AG04450 (cell line): ENCODE measurements at places on chromosomes 6 and 20.
A peak's percentile ranks its signal among the peaks of the same experiment; 100 is the strongest.

GRCh38 chr20:16615199-16615598 lies 42.0 kb upstream of the KIF16B start:
- DNase-seq = peak; percentile 93

DNA sequence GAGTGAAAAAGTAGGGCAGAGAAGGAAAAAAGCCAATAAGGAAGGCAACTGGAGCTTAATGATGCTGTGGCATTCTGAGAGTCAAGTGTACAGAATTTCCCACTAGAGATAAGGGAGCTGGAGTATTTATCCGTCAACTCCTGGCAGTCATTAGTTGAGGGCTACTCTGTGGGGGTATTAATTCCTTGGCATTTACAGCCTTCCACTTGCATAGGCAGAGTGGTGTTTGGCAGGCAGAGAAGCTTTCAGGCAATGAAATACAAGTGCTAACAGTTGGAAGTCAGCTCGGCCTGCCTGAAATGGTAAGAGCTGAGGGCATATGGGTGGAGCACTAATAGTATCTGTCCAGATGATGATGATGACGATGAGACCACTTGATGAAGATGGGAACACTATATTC lies 207.3 kb upstream of the FLRT3 start:
- no peak for DNase-seq

DNA sequence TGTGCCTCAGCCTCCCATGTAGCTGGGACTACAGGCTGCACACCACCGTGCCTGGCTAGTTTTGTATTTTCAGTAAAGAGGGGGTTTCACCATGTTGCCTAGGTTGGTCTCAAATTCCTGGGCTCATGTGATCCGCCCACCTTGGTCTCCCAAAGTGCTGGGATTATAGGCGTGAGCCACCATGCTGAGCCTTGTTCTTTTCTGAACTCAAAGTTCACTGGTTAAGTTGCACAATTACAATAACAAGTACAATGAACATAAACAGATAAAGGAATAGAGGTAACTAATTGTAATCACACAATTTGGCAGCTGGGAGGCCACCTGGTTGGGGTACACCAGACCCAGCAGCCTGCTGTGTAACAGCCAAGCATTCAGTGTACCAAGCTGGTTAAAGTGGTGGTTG lies 6.7 kb downstream of the NUDT3 start:
- DNase-seq = no peak

DNA sequence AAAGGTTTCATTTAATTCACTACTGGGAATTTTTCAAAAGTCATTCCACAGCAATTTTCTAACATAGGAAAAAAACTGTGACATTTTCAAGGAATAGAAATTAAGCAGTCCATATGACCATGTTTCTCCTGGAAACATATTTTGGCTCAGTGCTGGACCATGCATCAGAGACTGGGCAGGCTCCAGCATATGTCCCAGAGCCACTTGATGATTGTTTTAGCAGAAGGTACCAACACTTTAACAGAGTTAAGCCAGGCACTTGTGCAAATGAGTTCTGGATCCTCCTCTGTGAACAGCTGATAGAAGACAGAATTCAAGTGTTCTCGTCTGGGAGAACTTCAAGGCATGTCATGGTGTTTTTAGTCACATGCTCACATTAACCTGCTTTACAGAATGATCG lies 516.3 kb downstream of the COL12A1 start:
- DNase-seq = no peak

DNA sequence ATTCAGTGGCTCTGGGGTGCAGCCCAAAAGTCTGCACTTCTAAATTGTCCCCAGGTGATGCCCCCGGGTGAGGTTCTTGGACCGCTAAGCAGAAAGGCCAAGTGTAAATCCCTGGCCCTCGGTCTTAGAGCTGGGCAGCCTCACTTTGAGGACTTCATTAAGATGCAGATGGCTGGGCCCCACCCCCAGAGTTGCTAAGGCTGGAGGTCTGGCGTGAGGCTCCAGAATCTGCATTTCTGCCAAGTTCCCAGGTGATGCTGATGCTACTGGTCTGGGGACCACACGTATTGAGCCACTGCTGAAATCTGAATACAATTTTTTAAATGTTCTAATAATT lies 735 bp upstream of the SLC23A2 start:
- DNase-seq = no peak

DNA sequence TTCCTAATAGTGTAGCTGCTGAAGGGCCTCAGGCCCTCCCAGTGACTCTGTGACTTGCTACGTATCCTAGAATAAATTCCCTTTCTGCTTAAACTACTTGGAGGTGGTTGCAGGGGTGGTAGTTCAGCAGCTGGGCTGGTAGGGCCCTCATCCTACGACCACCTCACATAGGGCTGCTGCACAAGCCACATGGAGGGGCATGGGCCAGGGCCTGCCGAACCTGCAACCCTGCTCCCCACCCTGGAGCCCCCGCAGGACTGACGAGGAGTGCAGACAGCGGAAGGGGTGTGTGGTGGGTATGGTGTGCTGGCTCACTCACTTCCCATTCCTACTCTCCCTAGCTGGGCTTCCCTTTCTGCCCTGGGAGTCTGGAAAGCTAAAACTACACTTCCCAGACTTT lies 56.2 kb upstream of the MLN start:
- DNase-seq = no peak

- DNase-seq = peak; percentile 65
Observed at GRCh38 chr6:41723530-41724227, 11.7 kb downstream of the TFEB start.

GRCh38 chr6:135116571-135116970 lies 61.9 kb upstream of the HBS1L start:
- DNase-seq = no peak

DNA sequence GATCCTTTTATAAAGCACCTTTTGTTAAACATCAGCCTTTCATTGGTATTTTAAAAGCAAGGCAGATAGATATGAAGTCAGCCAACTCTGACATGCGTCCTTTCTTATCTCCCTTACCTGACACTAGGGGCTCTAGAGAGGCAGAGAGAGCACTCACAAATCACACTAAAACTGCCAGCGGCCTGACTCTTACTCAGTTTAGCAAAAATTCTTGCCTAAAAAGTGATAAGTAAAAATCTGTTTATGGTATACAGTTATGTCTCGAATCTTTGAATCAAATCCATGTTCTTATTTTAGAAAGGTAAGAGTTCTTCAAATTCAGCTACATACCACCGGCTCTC lies 10.4 kb upstream of the TDRD6 start:
- DNase-seq = no peak

GRCh38 chr6:155313602-155314091 lies 637 bp downstream of the TFB1M start:
- no peak for DNase-seq

- no peak for DNase-seq
Observed at GRCh38 chr6:79782792-79783580, 151.9 kb downstream of the SH3BGRL2 start.

- DNase-seq = no peak
Observed at GRCh38 chr20:2748551-2749342, 51.7 kb downstream of the CPXM1 start.

DNA sequence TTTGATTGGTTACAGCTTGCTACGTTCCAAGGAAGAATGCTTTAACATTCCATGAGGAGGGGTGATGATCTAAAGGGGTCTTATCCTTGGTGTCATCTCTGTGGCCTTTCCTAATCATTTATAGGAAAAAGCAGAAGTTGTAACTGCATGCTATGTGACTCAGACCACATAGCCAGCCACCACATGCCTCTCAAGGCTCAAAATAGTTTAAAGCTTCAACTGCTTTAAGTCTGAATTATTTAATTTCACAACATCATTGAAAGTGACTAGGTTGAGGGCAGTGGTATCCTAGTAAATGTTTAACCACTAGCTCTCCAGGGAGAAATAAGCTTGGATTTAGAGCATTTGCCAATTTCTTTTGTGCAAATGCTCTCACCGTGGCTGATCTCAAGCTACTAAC lies 29.7 kb downstream of the MC3R start:
- DNase-seq = no peak

GRCh38 chr6:150119173-150119572 lies 23.7 kb upstream of the PPP1R14C start:
- DNase-seq = no peak

- DNase-seq = no peak
Observed at GRCh38 chr20:6966721-6967120, 199.2 kb downstream of the BMP2 start.

DNA sequence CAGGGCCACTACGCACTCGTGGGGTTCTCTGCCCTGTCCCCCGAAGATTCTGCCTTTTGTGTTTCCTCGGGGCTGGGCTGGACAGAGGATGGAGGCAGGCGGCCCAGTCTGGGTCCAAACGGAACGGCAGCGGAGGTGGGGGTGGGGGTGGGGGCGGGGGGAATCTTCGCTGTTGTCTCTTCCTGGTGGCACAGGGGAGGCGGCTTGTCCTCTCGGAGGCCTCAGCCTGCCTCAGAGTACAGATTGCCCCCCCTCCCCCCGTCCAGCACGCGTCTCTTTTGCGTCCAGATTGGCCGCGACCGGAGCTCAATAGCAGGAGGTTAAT lies 1.4 kb upstream of the INSM1 start:
- DNase-seq = no peak

DNA sequence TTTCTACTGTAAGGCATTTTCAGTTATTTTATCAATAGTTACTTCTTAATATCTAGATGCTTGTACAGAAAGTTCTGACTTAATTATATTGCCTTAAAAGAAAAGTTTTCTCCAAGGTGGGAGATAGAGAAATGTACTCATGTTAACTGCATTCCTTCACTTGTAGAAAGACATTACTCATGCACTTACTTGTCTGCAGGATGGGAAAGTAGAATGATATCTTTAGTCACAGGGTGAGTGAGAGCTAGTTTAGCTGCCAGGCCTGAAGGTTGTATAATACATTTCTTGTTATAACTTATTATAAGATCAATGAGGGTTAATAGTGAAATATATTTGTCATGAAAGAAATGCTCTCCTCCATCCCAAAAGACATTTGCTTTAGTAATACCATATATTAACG lies 92.1 kb downstream of the CRYBG1 start:
- DNase-seq = no peak

GRCh38 chr20:38178065-38178491 lies 13.0 kb upstream of the TGM2 start:
- DNase-seq = no peak

GRCh38 chr6:119308048-119308570 lies 41.5 kb downstream of the MAN1A1 start:
- DNase-seq = no peak

GRCh38 chr20:35888657-35889056 lies 65.6 kb downstream of the SCAND1 start:
- no peak for DNase-seq

DNA sequence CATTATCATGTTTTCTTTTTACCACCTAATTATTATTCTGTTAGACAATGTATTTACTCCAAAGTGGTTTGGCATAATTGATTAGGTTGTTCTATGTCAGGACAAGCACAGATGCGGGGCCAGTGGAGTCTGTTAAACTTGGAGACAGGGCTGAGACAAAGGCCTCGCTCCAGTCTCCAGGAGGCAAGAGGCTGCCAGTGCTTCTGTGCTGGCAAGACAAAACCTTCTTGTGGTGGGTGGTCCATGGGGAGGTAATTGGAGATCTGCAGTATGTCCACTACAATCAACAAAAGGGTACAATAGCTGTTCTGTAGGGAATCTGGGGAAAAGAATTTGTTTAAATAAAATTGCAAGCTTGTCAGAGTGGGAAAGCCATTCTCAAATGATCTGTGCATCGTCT lies 677.2 kb upstream of the SLC35B3 start:
- DNase-seq = no peak

GRCh38 chr20:23111944-23112342 lies 25.8 kb upstream of the CD93 start:
- no peak for DNase-seq

DNA sequence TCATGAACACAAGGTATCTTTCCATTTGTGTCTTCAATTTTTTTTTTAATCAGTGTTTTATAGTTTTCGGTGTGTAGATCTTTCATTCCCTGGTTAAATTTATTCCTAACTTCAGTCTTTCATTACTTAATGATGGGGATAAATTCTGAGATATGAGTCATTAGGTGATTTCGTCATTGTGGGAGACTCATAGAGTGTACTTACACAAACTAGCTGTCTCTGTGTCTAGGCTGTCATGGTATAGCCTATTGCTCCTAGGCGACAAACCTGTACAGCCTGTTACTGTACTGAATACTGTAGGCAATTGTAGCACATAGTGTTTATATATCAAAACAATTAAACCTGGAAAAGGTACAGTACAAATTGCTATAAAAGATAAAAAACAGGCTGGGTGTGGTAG lies 42.1 kb downstream of the SMAP1 start:
- DNase-seq = peak; percentile 46

GRCh38 chr6:44171899-44172546 lies 13.4 kb downstream of the CAPN11 start:
- DNase-seq = no peak

- no peak for DNase-seq
Observed at GRCh38 chr6:8481727-8482126, 46.4 kb upstream of the SLC35B3 start.

DNA sequence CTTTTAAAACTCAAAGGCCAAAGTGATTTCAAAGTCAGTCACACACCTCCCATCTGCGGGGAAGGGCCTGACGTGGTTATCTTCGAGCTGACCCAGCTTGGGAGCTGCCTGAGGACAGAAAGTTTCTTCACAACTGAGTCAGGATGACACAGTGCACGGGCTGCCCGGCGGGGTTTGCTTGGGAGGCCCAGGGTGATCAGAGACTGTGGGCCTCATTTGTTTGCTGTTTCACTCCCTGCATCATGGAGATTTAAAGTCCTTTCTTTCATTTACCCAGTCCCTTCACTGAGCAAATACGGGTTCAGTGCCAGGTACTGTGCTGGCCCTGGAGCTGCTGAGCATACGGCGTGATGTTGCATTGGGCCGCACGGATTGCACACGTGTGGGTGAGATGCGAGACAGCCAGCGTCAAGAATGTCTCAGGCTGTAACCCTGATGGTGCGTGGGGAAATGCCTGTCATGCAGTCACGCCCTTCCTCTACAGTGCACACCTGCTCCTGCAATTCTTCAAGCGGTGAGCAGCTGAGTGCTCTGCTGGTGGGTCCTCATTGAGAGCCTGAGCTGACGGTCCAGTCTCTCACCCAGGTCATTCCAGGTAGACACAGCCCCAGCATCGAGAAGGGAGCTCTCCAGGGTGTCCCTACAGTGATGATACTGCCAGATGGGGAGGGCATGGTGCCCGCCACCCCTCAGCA lies 82.7 kb upstream of the PMEPA1 start:
- DNase-seq = no peak

DNA sequence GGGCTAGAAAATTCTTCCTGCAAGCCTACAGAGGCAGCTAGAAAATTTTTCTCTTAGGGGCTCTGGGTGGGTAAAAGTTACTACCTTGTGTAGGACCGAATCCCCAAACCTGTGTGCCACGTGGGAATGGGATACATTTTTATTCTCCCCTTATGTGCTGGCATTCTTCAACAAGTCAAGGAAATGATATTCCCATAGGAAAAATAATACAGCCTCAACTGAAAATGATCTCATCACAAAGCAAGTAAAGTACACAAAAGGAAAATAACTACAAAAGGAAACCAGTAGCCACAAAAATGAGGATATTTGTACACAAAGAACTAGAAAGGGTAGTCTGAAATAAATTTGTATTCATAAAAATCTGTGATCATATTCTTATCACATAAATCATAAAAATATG lies 298.1 kb downstream of the LAMA2 start:
- no peak for DNase-seq

GRCh38 chr6:26156850-26157250 lies 69.6 kb downstream of the HFE start:
- DNase-seq = no peak

GRCh38 chr6:161237176-161237575 lies 36.7 kb downstream of the AGPAT4 start:
- DNase-seq = no peak

GRCh38 chr6:16787128-16787682 lies 25.9 kb upstream of the ATXN1 start:
- DNase-seq = no peak

- DNase-seq = peak; percentile 57
Observed at GRCh38 chr6:29653452-29654038, 3.3 kb upstream of the MOG start.

- peak; percentile 26 for DNase-seq
Observed at GRCh38 chr6:42100029-42100901, 42.2 kb downstream of the C6orf132 start.
